EH (cell line): ENCODE measurements at places on chromosomes 1 and 21.

- DNase-seq = no peak
These were observed 38.8 kb downstream of the NPHP4 start for GRCh38 chr1:5953386-5953785.

DNA sequence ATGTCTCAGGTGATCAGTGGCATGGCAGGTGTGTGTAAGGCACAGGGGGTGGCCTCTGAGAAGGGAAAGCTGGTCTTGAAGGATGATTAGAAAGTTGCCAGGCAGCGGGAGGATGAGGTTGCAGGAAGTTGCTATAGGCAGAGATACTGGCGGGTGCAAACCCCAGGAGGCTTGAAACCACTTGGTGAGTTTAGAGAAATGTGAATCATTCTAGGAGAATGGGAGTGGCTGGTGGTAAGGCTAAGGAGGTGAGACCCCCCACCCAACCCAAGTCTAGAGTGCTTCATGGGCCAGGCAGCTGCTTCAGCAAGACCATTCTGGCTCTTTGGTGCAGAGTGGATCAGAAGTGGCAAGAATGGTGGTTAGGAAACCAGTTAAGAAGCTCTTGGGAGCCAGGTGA lies 9.0 kb downstream of the SH2D2A start:
- DNase-seq = no peak

DNA sequence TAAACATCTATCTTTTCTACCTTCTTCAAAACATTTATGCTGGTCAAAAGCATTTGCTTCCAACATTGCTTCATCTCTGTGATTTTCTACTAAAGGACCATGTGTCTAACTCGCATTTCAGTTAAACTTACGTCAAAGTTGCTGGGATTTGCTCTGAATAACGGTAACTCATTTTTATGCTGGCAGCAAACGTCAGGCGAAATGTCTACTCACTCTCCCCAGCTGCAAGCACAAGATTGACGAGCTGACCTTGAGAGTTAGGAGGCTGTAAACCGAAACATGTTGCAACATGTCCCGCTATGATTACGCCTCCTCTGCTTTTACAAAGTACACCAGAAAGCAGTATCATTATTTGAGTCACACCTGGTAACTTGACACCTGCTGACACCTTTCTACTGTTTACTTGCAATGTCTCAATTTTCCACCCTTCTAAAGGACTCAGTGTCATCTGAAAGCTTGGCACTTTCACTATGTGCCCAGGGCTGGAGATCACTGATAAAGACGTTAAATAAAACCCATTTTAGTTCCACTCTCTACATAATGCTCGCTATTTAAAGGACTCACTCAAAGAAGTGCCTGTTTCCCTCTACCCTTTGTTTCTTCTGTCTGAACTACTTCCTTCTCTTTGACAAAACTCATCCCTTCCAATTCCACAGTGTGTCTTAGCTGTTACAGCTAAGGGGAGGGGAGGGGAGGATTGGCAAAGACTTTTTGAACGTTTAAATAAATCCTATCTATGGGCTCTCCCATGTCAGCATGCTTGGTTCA lies 111.9 kb downstream of the PTPN14 start:
- DNase-seq = no peak

DNA sequence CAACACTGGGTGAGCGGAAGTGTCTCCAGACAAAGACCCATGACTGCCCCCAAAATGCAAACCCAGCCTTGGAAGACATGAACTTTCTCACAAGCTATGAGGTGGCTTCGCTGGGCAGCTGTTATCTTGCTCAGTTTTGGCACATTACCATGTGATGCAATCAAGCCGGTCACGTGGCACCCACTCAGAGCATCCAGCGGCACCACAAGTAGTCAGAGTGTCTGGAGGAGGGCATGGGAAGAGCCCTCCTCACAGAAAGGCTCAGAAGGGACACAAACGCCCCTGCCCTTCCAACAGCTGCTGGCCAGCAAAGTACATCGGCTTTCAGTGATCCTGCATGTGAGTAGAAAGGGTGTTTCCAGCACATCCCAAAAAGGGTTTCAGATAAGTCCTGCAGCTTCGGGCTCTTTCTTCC lies 145.5 kb upstream of the IRF2BP2 start:
- peak; percentile 93 for DNase-seq

- DNase-seq = no peak
These were observed 110.8 kb downstream of the ZZZ3 start for GRCh38 chr1:77571642-77572041.

DNA sequence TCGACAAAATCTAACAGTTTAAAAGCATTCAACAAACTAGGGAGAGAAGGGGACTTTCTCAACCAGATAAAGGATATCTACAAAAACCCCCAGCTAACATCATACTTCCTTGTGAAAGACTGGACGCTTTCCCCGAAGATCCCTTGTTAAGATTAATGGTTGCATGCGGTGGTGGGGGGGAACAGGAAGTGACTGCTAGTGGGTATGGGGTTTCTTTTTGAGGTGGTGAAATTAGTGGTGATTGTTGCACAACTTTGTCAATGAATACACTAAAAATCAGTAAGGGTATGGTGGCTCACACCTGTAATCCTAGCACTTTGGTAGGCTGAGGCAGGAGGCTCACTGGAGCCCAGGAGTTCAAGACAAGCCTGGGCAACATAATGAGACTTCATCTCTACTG lies 26.9 kb upstream of the EYA3 start:
- DNase-seq = peak; percentile 27

- no peak for DNase-seq
These were observed 3.0 kb downstream of the PAXBP1 start for GRCh38 chr21:32768530-32768929.

DNA sequence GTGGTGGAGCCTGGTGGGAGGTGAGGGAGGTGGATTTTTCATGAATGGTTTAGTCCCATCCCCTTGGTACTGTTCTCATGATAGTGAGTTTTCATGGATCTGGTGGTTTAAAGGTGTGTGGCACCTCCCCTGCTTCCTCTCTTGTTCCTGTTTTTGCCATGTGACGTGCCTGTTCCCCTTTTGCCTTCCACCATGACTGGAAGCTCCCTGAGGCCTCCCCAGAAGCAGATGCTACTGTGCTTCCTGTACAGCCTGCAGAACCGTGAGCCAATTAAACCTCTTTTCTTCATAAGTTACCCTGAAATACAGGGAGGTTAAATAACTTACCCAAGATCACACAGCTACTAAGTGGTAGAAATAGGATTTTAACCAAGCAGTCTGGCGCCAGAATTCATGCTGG lies 4.3 kb upstream of the HEYL start:
- DNase-seq = no peak

GRCh38 chr1:224168859-224169380 lies 14.1 kb upstream of the DEGS1 start:
- DNase-seq = peak; percentile 87
